ENCODE measurements at places on chromosomes 12 and 14.
A peak's percentile ranks its signal among the peaks of the same experiment; 100 is the strongest.

- no peak for DNase-seq
Observed at GRCh38 chr12:14190694-14191093, 174.8 kb upstream of the ATF7IP start.

DNA sequence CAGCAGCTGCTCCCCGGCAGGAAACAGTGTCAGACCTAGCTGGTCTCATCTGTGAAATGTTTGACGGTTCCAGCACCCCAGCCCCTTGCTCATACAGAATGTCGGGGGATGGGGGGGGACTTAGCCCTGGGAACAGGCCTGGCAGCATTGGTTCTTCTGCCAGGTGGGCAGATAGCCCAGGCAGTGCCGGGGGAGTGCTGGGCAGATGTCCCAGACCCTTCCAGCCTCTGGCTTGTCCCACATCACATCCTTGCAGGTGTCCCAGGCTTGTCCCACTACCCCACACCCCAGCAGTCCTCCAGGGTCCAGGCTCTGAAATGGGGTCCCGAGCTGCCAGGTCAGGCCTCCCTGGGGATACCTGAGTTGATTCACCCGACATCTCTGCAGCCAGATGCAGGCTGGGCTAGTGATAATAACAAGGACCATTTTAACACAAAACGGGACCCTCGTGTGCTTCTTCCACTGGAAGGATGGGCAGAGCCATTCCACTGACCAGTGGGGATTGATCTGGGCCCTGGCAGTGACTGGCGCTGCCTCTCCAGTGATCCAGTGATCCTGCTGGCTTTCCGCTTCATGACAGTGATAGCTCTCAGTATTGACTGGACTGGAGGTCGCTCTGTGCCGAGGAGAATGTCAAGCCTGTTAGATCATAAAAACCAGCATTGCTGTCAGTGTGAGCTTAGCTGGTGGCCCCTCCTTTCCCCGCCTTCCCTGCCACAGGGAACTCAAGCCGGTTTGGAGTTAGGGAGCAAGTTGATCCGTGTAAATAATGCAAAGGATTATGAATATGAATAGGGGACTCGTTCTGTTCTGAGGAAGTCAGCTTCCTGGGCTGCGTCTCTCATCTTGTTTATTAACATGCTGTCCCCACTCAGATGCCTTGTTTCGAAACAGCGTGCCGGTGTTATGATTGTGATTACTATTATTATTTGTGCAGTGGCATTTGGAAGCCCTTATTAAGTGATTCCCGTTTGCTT, 180.6 kb downstream of the AACS start:
- no peak for DNase-seq

- no peak for DNase-seq
Observed at GRCh38 chr14:34797747-34798583, 77.2 kb downstream of the BAZ1A start.

- no peak for DNase-seq
Observed at GRCh38 chr12:9325471-9325870, 117.3 kb upstream of the PZP start.

DNA sequence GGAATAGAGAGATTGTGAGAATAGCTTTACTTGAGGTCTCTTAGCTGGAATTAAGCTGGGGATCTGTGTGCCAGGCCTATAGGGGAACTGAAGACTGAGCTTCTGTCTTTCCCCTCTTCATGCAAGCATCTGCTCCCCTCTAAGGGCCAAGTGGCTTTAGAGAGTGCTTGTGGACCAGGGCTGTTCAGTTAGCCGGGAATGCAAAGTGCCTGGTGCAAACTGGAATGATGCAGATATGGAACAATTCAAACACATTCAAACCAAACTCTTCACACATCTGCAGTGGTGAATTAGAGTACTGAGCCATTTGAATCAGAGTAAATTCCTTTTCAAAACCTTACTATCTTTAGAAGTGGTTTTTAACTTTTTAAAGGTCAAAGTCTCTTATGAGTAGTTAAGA, 99.0 kb downstream of the LIN7A start:
- no peak for DNase-seq

- peak; percentile 24 for DNase-seq
Observed at GRCh38 chr12:47741340-47741703, 16.0 kb upstream of the ENDOU start.
